ENCODE measurements at places on chromosomes 6 and 20. TPM values are rescaled to one million over a fixed set of nuclear protein-coding genes. Genes with fewer than 3 reads are reported as not detected.

Gene FUT9
- not detected for total RNA-seq

Gene GGTLC1
- total RNA-seq, result not detected

Gene GPR63
- total RNA-seq, result 0.34 TPM

Gene NFKBIE
- 13.3 TPM for total RNA-seq

Gene SEC23B
- total RNA-seq, result 64.6 TPM

Gene RALGAPB
- total RNA-seq, result 29.3 TPM

Gene PRR18
- total RNA-seq, result not detected

Gene GSTA3
- total RNA-seq, result not detected
